Posterior vena cava (tissue), 2 donors: ENCODE measurements at places on chromosomes 12 and 14. TPM values are rescaled to one million over a fixed set of nuclear protein-coding genes. Genes with fewer than 3 reads are reported as not detected.
A peak's percentile ranks its signal among the peaks of the same experiment; 100 is the strongest.

Gene HOXC13
- 1.1 TPM for total RNA-seq

- no peak for DNase-seq
Observed at GRCh38 chr12:12182703-12183365, 84.0 kb downstream of the LRP6 start.

DNA sequence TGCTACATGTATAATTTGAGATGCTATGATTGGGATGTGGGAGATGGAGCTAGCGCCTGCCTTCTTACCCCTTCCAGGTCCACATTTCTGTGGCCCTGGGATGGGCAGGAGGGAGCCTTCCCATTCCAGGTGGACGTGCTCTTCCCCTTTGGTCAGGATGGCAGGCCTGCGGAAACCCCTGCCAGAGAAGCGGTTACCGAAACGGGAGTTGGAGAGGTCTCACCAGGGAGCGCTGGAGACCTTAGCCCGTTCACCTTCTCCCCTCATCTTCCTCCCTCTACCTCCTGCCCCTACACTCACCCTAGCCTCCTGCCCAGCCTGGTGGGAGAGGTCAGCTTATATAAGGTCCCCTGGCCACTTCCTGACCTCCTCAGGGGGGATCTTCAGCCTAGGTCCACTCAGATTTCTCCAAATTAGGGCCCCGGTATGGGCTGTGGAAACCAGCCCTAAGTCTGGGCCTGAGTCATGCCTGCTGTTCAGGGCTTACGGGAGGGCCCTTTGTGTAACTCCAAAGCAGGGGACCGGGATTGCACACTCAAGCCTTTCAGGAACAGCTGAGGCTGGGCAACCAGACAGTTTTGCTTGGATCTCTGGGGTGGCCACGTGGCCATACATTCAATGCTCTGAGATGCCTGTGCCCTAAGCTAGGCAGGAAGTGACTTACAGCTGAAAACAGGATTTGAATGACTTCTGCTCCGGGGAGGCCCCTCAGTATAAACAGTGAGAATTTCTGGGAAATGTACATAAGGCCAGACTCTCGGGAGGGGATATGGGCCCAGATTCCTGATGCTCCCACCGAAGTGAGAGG is 10.2 kb upstream of the MEG3 start:
- peak; percentile 24 for DNase-seq

Gene SERPINA10
- total RNA-seq, result not detected

DNA sequence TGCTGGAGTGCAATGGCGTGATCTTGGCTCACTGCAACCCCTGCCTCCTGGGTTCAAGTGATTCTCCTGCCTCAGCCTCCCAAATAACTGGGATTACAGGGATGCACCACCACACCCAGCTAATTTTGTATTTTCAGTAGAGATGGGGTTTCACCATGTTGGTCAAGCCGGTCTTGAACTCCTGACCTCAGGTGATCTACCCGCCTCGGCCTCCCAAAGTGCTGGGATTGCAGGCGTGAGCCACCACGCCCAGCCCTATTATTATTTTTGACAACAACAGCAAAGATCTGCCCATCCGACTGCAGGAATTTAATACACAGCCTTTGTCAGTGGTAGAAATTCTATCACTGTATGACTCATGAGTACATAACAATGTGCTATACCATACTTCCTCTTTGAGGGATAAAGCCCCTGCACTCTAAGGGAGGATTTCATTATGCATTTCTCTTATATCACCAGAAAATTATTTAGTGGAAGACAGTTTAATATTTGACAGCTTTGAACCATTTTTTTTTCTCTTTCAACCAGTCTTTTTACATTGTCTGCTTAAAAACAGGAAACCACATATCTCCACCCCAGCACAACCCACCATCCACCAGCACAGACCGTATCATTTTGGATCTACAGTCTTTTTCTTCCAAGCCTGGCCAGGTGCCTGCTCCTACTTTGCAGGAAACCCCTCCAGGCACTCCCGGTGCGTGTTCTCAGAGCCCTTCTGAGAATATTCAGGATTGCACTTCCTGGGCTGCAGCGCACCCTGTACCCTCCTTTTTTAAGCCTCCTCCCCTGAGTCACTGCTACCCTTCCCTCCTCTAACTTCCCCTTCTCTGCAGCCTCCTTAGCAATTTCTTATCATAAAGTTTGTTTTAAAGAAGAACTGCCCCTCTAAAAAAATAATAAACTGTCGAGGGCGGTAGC is 594 bp downstream of the ARHGDIB start:
- peak; percentile 81 for DNase-seq

GRCh38 chr12:131222329-131223139 is 268.8 kb downstream of the ADGRD1 start:
- DNase-seq, result peak; percentile 76

Gene TC2N
- total RNA-seq, result 12.7 TPM

DNA sequence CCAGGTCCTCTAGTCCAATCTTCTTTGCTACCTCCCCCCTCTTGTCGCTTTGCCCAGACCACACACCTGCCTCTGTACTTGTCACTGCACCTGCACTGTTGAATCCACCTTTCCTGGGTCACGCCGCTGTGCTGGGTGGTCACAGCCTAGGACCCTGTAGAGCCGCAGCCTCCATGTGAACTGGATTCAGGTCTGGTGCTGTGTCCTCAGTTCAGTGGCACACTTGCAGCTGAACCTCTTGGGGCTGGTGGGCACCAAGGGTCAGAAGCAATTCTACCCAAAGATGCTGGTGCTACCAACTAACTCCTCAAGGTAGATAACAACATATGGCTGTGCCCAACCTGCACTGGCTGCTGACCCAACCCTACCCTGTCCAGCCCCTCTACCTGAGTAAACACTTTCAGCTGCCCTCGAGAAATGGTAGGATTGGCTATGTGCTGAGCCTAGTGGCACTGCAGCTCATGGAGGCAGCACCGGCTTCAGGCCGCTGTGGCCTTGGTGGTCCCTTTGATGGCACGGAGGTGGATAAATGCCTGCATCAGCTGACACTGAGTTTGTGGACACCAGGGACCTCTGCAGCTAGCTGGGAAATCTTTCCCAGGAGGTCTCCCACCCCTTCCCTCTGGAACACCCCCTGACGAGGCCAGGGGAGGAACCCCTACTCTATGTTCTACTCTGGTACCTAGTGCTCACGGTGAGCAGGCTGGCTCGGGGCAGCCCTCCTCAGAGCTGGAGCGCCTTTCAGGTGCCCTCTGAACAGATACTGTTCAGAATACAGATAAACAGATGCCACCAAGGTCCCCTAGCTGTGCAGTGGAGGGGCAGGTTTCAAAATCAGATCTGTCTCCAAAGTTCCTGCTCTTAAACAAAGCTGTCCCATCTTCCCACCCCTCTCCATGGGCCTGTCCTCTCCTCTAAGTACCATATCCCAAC is 14.3 kb downstream of the AGAP2 start:
- no peak for DNase-seq

Gene OASL
- total RNA-seq, result 1.4 TPM

DNA sequence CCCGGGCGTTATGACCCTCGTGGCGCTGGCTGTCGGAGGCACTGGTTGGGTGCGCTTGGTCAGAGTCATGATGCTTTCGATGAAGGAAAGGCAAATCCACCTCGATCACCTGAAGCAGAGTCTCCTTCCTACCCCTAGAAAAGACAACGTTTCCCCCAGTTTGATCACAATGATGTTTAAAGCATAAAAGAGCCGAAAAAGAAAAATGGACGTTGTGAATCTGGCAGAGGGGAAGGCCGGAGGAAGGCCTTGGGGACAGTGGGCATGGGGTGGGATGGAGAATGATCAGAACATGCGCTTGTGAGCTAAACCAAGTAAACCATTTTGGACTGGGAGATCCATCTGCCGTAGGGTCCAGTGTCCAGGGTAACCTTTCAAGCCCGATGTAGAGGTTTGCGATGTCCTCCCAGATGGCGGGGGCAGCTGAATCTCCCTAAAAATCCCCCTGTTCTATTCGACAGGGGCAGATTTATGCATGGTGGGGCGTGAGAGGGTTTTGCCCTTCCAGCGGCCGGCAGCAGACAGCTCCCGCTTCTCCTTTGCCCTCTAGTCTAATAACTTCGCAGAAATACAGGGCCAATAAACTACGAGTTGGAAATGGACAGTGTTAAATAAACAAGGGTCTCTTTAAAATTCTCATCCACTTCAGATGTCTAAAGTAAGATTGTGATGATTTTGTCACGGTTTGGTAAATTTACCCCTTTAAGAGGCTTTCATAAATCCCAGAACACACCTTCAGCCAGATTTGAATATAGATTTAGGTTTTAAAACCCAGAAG is 2.3 kb upstream of the OTX2 start:
- no peak for DNase-seq

GRCh38 chr12:52015532-52016041 is 8.8 kb downstream of the TAMALIN start:
- DNase-seq, result peak; percentile 82

DNA sequence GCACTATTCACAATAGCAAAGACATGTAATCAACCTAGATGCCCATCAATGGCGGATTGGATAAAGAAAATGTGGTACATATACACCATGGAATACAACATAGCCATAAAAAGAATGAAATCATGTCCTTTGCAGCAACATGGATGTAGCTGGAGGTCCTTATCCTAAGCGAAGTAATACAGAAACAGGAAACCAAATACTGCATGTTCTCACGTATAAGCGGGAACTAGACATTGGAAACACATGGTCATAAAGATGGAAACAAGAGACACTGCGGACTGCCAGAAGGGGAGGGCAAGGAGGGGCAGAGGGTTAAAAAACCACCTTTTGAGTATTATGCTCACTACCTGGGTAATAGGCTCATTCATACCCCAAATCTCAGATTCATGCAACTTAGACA is 234.1 kb upstream of the PLXNC1 start:
- no peak for DNase-seq

GRCh38 chr12:128823216-128823915 is 392 bp downstream of the SLC15A4 start:
- no peak for DNase-seq

GRCh38 chr12:11482955-11483354 is 87.6 kb upstream of the PRB2 start:
- no peak for DNase-seq

- no peak for DNase-seq
Observed at GRCh38 chr12:90239732-90240260, 531.2 kb upstream of the ATP2B1 start.

GRCh38 chr12:87687362-87687761 is 341.8 kb downstream of the C12orf50 start:
- peak; percentile 54 for DNase-seq

Gene ARPC3
- total RNA-seq, result 176 TPM

Gene SYNE2
- 83.9 TPM for total RNA-seq

DNA sequence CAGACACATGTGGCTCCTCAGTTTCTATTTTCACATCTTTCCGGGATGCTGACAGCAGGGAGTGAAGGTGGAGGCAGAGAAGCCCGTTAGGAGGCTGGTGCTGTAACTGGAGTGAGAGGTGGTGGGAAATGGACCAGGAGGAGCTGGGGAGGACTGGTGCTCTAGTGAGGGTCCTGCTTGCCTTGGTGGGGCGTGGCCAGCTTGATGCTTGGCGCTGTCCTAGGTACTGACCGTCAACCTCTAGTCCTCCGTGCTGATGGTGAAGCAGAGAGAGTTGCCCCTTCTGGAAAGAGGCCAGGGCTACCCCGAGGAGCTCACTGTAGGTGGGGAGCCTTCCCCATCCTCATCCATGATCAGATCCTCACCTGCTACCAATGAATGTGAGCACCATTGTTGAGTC is 1.4 kb downstream of the TRMT61A start:
- no peak for DNase-seq

- peak; percentile 95 for DNase-seq
Observed at GRCh38 chr12:124497658-124498057, 69.8 kb downstream of the NCOR2 start.

Gene CHURC1
- total RNA-seq, result 65.4 TPM

GRCh38 chr14:103290494-103290893 is 43.5 kb upstream of the EIF5 start:
- DNase-seq, result peak; percentile 74

Gene NANOG
- 0.56 TPM for total RNA-seq

DNA sequence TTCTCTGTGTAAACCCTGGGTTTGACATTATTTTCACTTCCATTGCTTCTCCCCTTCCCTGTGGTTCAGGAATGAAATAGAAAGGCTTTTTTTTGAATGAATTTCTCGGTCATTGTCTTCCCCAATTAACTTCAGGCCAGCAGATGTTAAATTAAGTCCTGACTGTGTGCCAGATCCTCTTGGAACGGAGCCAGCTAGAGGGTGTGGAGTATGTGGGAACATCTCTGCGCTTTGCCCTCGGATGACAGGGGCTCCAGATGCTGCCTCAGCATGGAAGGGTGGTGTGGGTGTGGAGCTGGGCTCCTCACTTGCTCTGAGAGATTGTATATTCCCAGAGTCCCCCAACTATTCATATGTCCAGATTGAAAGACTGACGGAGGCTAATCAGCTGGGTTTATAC is 13.1 kb downstream of the KRT85 start:
- DNase-seq, result no peak

DNA sequence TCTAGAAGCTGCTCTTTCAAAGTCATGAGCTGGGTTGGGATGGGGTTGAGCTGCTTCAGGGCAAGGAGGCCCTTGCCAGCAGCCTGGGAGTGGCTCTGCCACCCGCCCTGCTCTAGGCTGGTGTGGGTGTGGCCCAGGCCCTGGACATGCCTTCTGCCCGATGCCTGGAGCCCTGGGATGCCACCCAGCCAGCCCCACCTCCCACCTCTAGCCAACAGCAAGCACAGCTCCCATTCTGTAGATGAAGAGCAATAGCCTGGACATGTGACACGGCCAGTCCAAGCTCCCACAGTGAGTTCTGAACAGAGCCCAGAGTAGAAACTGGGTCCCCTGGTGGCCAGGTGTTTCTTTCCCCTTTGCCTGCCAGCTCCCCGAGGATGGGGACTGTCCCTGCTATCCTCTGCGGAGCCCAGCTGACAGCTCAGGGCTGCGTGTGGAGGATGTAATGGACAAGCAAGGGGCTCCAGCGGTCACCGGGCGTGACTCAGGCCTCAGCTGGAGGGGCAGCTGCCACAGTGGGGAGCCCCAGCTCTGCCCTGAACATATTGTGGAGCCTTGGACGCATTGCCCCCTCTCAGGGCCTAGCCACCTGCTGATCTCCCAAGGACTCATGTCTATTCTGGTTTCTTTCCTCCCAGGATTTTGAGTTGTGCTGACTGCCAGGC is 165.2 kb downstream of the TSPAN9 start:
- no peak for DNase-seq

DNA sequence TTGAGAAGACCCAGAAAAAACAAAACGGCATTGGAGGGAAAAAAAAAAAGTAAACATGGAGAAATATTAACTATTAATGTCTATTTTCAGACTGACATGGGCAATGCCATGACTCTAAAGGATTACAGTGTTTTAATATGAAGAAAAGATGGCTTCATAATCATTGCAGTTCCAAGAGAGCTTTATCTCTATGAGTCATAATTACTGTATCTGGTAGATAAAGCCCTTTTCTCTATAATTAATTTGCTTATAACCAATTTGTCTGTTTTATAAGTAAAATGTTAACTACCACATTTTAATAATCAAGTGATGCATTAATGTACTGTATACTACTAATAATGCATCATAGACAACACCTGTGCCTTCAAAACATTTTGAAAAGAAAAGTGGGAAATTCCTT is 59.7 kb downstream of the CLIP1 start:
- no peak for DNase-seq

GRCh38 chr14:93903342-93904184 is 23.6 kb upstream of the FAM181A start:
- DNase-seq, result no peak

DNA sequence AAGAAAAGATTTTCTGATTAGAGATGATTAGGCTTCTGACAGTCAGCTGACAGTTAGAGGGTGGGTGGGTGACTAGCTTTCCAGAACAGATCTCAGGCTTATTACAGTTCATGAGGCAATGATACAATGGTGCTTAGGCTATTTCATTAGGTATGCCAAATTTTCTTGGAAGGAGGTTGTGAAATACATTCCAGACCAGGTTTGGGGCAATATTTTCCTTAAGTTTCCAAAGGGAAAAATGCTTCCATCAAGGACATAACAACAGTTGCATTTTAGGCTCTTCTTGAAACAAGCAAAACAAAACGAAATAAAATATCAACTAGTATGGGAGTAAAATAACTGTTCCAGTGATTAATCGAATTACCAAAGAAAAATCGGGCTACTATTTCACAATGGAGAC is 59.3 kb upstream of the CNTN1 start:
- DNase-seq, result no peak
